ENCODE measurements at places on chromosomes 2 and 18.
A peak's percentile ranks its signal among the peaks of the same experiment; 100 is the strongest.

GRCh38 chr2:86035883-86036668 lies 69.6 kb downstream of the POLR1A start:
- DNase-seq, result peak; percentile 21

DNA sequence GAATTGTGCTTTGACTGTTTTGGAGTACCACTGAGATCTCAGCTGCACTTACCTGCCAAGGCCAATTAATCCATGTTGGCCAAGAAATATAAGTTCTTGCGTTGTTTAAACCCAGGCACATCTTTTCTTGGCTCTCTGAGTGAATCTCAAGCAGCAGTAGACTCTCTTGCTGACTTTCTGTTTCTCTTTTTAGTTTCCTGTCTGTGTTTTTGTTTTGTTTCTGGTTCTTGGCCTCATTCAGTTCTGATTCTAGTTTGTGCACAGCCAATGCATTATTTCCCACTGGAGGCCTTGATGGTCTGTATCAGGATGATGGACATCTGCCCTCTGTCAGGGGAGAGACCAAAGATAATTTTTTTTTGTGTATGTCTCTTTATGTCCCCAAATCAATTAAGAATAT lies 379.4 kb downstream of the CDH2 start:
- no peak for DNase-seq

DNA sequence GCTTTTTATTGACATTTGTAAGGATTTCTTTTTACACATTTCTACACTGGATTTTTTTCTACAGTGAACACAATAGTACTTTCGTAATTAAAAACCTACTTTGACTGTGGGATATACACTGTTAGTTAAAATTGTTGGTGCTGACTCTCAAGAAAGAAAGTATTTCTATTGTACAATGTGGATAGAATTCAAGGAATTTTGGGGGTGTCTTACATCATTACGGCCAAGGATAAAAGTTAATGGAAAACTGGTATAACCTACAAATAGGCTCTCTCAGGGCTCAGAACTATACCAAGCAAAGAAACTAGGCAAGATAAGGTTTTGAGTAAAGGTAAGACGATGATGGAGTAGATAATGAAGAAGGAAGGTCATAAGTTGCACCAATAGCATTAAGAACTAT lies 198.4 kb upstream of the PARD3B start:
- no peak for DNase-seq

DNA sequence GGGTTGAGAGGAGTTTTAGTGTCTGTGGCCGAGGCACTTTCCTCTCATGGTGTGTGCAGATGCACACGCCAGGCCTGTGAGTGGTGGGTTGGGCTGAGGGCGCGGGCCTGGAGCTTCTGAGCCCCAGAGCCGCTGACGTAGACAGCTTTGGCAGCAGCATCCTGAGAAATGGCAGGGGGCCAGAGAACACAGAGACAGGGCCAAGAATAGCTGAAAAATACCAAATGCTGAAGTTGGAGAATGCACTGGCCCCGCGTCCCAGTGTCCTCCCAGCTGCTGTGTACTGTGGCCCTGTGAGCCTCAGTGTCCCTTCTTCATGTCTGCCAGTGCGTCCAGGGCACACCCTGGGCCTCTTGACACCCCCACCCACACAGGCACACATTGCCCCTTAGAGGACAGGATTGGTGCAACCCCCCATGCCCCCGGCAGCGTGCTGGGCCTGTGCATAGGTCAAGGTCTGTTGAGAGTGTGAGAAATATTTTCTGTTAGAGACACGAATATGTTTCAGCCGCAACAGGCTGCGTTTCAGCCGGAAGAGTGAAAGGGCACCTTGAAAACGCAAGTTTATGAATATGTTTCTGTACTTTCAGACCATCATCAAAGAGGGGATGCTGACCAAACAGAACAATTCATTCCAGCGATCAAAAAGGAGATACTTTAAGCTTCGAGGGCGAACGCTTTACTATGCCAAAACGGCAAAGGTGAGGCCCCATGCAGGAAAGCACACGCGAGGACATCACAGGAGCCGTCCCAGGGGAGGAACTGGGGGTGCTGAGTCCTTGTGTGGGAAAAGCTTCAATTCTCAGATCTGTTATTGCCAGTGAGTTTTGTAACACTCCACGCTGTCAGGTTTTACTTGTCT lies 33.6 kb downstream of the DGKD start:
- no peak for DNase-seq

GRCh38 chr18:25646971-25647370 lies 295.0 kb upstream of the ZNF521 start:
- no peak for DNase-seq

DNA sequence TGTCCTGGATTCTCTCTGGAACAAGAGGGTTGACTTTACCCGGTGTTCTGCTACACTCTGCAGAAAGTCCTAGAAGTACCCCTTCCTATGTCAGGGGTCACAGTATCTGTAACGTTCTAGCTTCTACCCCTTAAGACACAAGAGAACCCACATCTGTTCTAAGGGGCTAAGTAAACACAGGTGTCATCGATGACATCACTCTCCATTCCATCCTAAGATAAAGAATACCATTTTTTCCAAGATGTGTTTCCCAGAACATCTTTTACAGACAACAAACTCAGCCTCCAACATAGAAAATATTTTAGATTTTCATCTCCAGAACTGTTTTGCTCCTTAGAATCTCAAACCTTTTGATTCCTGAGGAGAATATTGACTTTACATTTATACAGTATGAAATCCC lies 239.1 kb downstream of the TRIB2 start:
- no peak for DNase-seq

DNA sequence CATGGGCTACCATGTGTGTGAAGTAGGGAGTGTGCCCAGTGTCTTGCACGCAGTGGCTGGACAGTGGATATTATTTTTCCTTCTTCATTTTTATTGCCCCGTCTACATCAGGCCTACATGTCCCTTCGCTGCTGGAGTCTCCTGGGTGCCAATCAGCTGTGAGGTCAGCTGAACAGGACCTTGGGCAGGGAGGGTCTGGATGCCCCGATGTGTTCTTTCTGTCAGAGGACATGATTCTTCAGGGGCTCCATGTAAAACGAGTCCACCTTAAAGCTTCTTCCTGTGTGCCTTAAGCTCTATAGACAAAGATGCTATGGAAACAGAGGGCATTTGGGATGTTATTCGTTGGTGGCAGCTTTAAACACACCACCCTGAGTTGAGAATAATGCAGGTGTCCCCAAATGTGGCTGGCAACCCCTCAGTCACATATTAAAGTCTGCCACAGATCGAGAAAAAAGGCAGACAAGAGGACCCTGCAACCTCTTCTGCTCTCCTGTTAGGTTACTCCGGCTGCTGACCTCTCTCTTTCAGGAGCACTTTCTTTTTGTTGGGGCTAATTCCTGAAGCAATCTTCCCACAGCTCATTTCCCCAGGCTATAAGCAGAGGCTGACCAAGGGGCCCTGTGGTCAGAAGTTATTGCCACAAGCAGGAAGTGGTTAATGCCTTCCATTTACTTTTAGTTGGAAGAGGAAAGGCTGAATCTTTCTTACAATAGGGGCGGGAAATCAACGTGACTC lies 20.0 kb downstream of the GREB1 start:
- no peak for DNase-seq

DNA sequence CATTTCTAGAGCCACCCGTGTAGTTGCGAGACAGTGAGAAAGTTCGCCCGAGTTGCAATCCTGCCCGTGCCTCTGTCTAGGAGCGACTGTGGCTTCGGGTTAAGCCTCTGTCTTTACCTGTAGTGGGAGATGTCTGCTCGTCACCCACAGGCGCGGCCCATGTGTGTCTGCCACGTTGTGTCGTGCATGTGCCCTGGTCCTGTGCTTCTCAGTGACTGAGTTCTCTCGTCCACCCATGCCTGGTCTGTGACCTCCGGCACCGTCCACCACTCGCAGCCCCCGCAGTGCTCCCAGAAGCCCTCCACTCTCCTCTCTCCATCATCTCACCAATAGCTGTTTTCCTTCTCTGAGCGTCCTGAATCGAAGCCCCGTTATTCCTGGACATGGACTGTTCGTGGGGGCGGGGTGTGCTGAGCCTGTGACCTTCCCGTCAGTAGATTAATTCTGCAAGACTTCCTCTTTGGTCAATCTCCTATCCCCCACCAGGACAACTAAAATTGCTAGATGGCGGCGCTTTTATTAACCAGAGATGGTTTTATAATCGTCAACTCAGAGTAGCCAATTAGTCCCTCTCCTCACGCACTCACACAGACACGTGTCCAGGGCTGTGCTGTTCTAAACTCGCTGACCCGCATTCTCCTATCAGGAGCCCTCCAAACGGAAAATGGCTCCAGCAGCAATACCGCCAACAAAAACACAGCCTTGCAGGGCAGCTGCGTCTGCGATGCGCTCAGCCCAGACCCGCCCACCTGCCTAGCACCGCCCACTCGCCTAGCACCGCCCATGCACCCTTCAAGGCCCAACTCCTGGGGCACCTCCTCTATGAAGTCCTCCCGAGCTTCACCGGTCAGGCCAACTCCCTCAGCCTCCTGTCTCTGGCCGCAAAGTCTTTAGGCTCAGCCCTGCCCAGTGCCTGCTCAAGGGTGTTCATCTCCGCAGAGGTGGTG lies 119.4 kb downstream of the TWIST2 start:
- DNase-seq, result no peak

DNA sequence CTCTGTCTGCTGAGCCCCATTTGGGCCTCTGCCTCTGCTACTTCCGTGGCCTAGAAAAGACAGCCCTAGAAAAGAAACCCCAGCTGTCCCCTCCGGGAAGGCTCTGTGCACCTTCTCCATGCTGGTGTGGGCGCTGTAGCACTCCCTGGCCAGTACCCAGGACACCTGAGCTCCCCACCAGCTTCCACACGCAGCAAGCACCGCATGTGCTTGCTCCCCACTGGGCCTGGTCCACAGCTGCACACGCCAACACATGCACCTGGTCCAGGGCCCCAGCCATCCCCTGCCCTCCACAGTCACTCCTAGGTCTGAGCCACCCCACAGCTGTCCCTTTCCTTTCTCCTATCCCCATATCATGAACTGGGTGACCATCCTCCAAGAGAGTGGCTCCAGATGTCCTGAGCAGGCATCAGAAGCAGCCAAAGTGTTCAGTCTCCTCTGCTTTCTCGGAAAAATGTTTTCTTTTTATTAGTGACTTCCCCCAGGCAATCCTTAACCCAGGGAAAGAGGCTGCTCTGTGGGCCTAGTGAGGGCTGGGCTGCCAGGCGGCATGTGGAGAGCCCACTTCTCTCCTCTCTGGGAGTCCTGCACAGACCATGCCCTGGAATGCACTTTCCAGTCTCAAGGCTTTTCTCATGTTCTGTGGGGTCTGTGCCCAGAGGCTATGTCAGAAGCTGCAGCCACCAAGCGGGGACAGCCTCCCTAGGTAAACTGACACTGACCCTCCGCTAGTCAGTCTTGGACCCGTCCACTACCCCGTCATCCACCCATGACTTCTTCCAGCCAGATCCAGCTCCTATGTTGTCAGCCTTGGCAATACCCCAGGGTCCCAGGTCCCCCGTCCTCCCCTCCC lies 133.7 kb downstream of the KLHL29 start:
- no peak for DNase-seq
